ENCODE measurements at places on chromosomes 1 and 21.

GRCh38 chr1:59017501-59018231 is 233.8 kb upstream of the JUN start:
- DNase-seq = no peak
- H3K4me3 ChIP-seq = no peak overlapping the region
- H3K27me3 ChIP-seq = no peaks in the 10 kb centered on the region
- H3K27ac ChIP-seq = no peak overlapping the region
- peaks cover 23% of the 10 kb centered on the region for H3K4me1 ChIP-seq

DNA sequence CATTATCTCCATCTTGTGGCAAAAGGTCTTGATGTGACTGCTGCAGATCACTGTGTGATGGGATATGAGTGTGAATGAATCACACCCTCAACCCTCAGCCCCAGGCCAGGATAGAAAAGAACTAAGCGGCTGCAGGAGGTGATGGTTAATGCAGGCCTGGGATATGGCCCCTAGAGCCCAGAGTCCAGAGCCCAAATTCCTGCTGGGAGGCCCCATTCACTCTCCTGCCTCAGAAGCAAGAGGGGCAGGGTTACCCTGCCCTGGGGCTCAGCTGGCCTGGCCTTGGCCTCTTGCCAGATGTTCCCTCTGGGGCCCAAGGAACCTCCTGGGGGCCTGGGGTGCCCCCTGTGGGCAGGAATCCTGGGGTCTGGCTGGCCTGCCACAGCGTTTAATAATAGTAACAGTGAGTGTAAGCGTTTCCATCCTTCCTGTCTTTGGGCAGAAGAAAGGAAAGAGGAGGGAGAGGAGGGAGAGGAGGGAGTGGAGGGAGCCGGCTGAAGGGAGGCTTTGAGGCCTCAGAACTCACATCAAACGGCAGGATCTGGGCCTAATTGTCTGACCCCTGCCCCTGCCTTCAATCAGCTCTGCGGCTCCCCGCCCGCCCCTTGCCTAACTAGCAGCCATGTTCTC is 26.2 kb downstream of the DMAP1 start:
- no peak overlapping the region for H3K27ac ChIP-seq
- H3K27me3 ChIP-seq = no peaks in the 10 kb centered on the region
- peak; percentile 55 for DNase-seq
- H3K4me3 ChIP-seq = no peak overlapping the region

DNA sequence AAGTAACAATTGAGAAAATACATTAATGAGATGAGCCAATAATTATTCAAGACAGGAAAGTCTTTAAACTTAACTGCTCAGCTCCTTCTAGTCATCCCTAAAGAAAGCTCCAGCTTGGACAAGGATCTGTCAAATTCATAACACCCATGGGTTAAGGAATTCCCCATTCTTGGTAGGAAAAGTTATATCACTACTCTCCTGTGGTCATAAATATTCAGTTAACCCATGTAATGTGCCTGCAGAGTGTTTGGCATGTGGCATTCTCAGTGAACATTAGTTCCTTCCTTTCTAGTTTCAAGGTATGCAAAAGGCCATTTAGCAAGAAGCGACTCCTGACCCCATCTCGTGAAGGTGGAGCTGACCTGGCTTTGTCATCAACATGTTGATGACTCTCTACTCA is 76.7 kb upstream of the VCAM1 start:
- DNase-seq = no peak
- no peak overlapping the region for H3K27ac ChIP-seq
- no peaks in the 10 kb centered on the region for H3K27me3 ChIP-seq
- no peaks in the 10 kb centered on the region for H3K36me3 ChIP-seq
- H3K4me3 ChIP-seq = no peak overlapping the region
- no peaks in the 10 kb centered on the region for H3K4me1 ChIP-seq

DNA sequence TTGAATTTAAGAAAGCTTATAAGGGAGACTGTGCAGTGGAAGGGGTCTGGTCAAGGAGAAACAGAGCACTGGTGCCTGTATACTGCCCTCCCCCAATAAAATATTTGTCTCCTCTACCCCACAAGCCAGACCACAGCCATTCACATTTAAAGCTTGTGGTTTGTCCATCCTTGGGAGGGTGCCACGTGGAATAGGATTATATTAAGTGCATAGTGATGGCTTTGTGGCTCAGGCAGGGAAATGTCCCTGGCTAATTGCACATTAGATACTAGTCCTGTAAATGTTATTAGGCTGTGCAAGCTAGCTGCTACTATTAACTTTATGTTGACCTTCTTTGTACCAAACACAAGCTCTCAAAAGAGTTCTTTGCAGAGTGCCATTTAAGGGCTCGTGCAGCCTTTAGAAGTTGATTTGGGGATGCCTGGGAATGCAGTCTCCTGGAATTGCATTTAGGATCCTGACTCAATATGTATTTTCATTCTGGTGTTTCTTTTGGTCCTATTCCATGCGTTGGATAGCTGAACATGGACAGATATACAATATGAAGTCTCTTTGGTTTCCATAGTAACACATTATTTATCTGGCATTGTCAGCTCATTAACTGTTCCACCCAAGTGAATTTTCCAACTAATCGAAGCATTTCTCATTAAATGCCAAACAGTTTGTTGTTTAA is 210.6 kb downstream of the ROR1 start:
- no peaks in the 10 kb centered on the region for H3K36me3 ChIP-seq
- no peak for DNase-seq
- no peaks in the 10 kb centered on the region for H3K4me1 ChIP-seq
- no peaks in the 10 kb centered on the region for H3K27me3 ChIP-seq
- H3K4me3 ChIP-seq = no peak overlapping the region

- H3K27me3 ChIP-seq = no peaks in the 10 kb centered on the region
- no peaks in the 10 kb centered on the region for H3K36me3 ChIP-seq
- H3K4me3 ChIP-seq = no peak overlapping the region
- H3K27ac ChIP-seq = no peak overlapping the region
- no peaks in the 10 kb centered on the region for H3K4me1 ChIP-seq
Measured at GRCh38 chr1:247906504-247907047, 11.2 kb downstream of the OR2W3 start.

DNA sequence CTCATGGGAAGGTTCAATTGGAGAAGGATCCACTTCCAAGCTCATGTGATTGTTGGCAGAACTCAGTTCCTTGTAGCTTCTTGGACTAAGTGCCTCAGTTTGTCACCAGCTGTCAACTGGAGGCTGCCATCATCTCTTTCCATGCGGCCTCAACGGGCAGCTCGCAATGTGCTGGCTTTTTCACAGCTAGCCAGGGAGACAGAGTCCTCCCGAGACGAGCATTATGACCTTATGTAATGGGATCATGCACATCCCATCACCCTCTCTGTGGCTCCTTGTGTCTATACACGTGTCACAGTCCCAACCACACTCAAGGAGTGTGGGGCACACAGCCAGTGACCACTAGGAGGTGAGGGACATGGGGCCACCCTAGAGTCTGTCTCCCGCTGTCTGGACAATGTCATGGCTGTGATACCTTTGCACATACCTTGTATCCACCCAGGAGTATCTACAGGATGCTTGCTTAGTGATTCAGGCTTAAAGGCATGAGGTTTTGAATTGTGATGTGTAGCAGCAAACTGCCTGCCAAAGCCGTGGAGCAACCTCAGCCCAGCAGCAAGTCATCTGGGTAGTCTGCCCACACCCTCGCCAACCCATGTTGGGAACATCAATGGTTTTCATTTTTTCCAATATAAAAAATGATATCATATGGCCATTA is 3.9 kb upstream of the KRTAP10-6 start:
- H3K27me3 ChIP-seq = peaks cover 6% of the 10 kb centered on the region
- no peak for DNase-seq
- no peaks in the 10 kb centered on the region for H3K4me1 ChIP-seq
- no peak overlapping the region for H3K4me3 ChIP-seq

DNA sequence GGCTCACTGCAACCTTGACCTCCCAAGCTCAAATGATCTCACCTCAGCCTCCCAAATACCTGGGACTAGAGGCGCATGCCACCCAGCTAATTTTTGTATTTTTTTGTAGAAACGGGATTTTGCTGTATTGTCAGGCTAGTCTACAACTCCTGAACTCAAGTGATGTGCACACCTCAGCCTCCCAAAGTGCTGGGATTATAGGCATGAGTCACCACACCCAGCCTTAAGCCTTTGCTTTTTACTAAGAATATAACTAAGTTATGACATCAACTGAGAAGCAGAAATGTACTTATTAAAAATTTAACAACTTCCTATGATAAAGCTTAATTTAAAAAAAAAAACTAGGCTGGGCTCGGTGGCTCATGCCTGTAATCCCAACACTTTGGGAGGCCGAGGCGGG is 8.9 kb upstream of the LSS start:
- H3K4me3 ChIP-seq = no peak overlapping the region
- no peak overlapping the region for H3K27ac ChIP-seq
- no peaks in the 10 kb centered on the region for H3K27me3 ChIP-seq
- H3K36me3 ChIP-seq = peaks cover 39% of the 10 kb centered on the region
- DNase-seq = no peak

GRCh38 chr1:119978018-119978505 is 81.7 kb upstream of the ADAM30 start:
- H3K27ac ChIP-seq = no peak overlapping the region
- H3K27me3 ChIP-seq = no peaks in the 10 kb centered on the region
- no peak for DNase-seq
- H3K36me3 ChIP-seq = peaks cover 2% of the 10 kb centered on the region
- H3K4me3 ChIP-seq = no peak overlapping the region

- H3K4me1 ChIP-seq = peaks cover 11% of the 10 kb centered on the region
- no peak for DNase-seq
- H3K4me3 ChIP-seq = no peak overlapping the region
- peak overlapping the region; percentile 94 for H3K27ac ChIP-seq
- H3K36me3 ChIP-seq = no peaks in the 10 kb centered on the region
- H3K27me3 ChIP-seq = no peaks in the 10 kb centered on the region
Measured at GRCh38 chr1:181160998-181161870, 72.7 kb downstream of the IER5 start.

DNA sequence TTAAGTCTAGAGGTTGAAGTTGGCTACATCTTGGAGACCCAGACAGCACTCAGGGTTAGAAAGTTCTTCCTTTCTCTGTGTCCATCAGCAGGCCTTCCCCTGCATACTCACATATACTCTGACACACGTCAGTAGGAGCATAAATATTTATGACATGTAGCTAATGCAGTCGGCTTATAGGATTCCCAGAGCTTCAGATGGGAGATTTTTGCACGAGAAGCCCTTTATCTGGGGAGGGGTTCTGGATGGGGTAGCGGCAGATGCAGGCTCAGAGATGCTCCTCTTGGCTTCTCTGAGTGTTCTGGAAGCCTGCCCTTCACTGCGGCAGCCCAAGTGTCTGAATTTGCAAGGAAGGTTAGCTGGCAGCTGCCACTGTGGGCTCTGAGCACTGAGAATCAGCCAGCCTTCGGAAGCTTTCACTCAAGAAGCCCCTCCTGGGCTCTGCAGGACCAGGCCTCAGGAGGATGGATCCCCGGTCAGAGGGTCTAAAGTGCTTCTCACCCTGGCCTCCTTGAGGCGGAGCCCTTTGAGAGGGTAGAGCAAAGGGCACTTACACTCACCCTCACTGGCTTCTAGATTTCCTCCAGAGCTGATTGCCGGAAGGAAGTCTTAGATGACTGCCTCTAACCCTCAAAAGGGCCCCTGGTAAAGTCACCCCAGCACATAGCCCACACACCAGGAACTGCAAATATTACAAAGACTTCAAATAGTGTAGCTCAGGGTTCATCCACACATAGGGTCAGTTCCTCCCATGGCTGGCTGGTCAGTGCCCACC is 68.1 kb upstream of the NFASC start:
- H3K4me1 ChIP-seq = peaks cover 62% of the 10 kb centered on the region
- no peak overlapping the region for H3K27ac ChIP-seq
- no peaks in the 10 kb centered on the region for H3K36me3 ChIP-seq

DNA sequence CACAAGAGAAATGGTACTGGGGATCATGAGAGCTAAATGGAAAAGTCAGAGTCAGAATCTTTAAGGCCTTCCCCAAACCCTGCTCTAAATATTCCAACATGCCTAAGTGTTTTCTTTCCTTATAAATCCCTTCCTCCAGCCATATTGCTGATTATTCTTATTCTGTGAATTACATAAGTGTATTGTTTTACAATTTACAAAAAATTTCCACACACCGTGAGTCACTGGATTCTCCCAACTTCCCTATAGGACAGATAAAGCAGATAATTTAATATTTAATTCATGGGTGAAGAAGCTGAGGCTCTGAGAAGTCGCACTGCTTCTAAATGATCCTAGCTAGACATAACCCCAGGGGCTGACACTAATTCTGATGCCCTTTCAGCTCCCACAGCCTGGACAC is 243.3 kb upstream of the JUN start:
- peak overlapping the region; percentile 80 for H3K27ac ChIP-seq
- H3K36me3 ChIP-seq = no peaks in the 10 kb centered on the region
- H3K4me3 ChIP-seq = no peak overlapping the region
- H3K27me3 ChIP-seq = no peaks in the 10 kb centered on the region

DNA sequence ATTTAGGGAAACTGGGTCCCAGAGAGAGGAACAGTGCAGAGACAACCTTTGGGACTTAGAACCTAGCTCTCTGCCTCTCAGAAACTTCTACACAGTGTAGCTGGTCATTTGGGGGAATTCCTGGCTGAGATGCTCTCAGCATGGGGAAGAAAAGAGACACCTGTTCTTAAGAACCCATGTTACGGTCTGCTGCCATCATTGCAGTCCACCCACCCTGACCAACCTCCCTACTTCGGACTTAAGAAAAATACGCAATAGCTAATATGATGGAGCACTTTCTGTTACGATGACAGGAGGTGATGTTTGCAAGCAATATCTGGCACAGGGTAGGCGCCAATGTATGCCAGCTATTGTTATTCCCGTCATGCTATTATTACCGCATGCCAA is 177.9 kb downstream of the IGSF21 start:
- H3K27ac ChIP-seq = no peak overlapping the region
- no peak overlapping the region for H3K4me3 ChIP-seq
- no peaks in the 10 kb centered on the region for H3K4me1 ChIP-seq
- no peaks in the 10 kb centered on the region for H3K27me3 ChIP-seq
- no peaks in the 10 kb centered on the region for H3K36me3 ChIP-seq

- H3K4me3 ChIP-seq = no peak overlapping the region
- peak; percentile 58 for DNase-seq
- peaks cover 19% of the 10 kb centered on the region for H3K36me3 ChIP-seq
- peak overlapping the region; percentile 16 for H3K27ac ChIP-seq
Measured at GRCh38 chr1:154176337-154176736, 15.6 kb downstream of the TPM3 start.

DNA sequence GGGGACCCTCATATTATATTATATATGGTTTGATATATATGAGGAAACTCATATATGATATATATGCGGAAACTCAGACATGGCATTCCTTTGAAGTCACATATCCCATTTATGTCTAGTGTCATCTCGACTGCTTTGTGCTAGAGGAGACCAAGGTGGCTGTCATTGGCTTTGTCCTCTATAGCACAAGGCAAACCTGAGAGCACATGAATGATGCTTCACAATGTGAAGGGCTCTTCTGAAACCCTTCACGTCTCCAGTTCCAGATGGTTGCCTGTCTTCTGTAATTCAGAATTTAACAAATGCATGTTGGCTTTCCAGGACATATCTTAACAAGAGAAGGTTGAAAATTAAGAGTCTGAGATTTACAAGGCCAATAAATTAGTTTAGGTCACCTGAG is 303.6 kb downstream of the BARHL2 start:
- no peak overlapping the region for H3K4me3 ChIP-seq
- no peak for DNase-seq
- H3K27me3 ChIP-seq = no peaks in the 10 kb centered on the region
- H3K4me1 ChIP-seq = no peaks in the 10 kb centered on the region
- no peak overlapping the region for H3K27ac ChIP-seq

GRCh38 chr1:32890516-32891240 is 4.4 kb downstream of the HPCA start:
- DNase-seq = no peak
- H3K4me3 ChIP-seq = no peak overlapping the region
- no peak overlapping the region for H3K27ac ChIP-seq

Measured in small intestine (tissue), 16 donors.